ENCODE measurements at places on chromosomes 12 and 14.

GRCh38 chr14:76261371-76261811 lies 109.7 kb downstream of the GPATCH2L start:
- no peak for DNase-seq

DNA sequence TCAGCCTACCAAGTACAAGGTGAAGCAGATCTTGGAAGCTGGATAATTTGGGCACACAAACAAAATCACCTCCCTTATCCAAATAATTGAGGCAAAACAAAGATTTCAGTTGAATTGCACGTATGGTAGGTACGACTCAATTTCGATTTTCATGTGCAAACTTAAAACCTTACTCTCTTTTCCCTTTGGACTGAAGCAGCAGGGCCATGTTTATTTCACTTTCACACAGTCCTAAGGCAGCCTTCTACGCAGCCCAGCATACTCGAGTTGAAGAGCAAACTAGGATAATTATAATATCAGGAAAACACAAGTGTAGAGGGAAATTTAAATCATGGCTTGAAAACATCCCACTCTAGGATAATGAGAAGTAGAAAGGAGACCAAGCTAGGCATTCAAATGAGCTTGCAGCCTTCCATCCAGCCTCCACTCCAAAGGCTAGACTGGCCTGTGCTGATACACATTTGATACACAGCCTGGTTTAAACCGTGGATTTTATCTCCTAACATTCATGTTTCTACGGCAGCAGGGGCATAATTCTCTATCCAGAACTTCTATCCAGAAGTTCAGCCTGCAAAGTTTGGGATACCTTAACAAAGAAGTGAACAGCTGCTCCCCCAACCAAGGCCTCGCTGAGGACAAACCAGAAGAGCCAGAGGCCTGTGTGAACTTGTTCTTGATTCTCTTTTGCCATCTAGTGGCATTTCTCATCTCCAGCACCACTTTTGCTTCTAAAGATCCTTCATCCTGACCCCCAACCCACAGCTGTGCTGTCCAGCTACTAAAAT lies 2.4 kb upstream of the RNASE7 start:
- DNase-seq: no peak

DNA sequence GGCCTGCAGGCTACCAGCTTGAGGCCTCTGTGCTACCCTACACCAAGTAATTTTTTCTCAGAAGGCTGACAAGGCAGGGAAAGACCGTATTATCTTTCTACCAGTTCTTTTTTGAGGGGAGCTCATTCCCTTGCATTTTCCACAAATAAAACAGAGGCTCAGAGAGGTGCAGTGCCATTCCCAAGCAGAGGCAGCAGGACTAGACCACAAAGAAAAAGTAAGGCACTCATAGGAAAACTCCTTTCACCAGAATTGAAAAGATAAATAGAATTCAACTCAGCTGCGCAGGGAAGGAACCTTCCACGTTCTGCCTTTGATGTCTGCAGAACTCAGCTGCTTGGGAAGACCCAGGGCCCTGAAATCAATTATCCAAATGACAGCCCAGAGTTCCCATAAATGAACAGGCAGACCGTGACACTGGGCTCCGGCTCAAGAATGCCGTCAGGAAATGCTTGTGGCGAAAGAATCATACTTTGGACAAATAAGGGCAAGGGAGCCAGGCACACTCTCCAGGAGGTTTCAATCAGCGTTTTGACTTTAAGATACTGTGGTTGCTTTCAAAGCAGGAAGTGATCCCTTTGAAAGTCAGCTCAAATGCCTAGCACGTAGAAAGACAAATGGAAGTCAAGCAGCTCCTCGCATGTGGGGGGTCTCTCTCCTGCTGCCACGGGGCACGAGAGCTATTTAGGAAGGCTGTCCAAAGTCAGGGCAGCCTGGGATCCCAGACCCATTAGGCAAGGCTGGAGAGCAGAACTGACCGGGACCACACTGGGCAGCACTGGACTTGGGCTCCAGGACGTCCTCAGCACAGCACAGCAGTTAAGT lies 14.0 kb downstream of the KCTD10 start:
- peak; percentile 50 for DNase-seq

DNA sequence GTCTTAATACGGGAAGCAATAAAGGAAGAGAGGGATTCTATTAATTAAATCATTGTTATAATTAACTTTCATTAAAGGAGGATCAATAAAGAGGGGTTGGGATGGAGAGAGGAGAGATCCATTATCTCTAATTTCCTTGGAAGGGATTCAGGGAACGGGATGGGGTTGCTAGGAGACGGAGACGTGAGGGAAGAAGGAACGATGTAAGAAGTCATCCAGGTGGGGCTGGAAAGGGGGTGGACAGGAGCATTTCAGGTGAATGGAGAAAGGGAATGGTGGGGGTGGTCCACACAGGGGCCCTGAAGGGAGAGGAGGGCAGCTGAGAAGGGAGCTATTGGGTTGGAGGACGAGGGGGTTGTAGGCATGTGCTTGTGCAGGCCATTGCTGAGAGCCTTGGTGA lies 17.2 kb downstream of the CALCOCO1 start:
- no peak for DNase-seq

GRCh38 chr14:52305014-52305413 lies 9.1 kb upstream of the PTGER2 start:
- no peak for DNase-seq

Measured in Panc1 (cell line).